Stimulated activated naive CD8-positive, alpha-beta T cell treated with anti-CD3 and anti-CD28 coated beads, Interleukin-15, amount 100 ng/mL, for 72 hours (primary cell): ENCODE measurements at places on chromosomes 1 and 21.
A peak's percentile ranks its signal among the peaks of the same experiment; 100 is the strongest.

DNA sequence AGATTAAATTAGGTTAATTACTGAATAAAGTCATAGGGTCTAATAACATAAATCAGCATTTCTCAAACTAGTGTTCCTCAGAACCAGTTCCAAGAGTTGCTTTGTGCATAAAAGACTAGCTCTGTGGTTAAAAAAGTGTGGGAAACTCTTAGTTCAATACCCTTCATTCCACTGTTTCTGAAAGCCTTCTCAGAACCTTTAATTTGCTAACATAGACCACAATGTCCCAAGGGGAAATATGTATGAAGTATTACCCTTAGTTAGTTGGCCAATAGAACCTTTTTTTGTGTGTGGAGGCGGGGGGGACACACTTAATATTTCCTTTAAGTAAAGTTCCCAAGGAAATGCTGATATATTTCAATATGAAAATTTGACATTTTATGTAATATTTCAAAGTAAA lies 20.4 kb downstream of the ODF2L start:
- DNase-seq = no peak

- no peak for DNase-seq
Observed at GRCh38 chr1:153349363-153350320, 1.0 kb upstream of the PGLYRP4 start.

DNA sequence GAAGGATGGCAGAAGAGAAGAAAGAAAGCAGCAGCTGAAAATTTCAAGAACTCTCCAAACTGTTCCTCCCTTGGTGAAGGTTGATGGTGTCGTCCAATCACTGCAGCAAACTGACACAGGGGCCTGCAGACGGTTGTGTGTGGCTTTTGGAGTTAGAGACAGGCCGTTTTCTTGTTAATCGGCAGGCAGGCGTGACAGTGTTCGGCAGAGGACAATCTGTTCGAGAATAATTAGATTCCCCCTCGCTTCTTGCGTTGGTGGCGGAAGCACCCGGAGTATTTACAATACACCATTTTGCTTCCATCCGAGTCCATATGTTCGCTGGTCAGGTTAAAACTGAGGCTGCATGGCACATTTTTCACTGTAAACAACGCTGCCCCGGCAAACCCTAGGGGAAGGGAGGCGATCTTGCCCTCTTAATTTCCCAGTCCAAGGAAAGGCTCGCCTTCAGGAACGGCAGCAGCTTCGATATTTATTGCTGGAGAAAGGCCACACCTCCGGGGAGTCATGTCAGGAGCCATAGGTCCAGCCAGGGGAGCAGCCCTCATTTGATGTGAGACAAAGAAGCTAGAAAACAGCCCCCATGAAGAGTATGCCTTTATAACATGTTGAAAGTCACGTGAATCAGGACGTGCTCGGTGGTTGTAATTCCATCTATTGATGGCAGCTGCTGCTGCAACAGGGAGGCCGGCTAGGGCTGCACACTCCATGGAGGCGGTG lies 360.1 kb downstream of the SMYD3 start:
- DNase-seq = no peak

DNA sequence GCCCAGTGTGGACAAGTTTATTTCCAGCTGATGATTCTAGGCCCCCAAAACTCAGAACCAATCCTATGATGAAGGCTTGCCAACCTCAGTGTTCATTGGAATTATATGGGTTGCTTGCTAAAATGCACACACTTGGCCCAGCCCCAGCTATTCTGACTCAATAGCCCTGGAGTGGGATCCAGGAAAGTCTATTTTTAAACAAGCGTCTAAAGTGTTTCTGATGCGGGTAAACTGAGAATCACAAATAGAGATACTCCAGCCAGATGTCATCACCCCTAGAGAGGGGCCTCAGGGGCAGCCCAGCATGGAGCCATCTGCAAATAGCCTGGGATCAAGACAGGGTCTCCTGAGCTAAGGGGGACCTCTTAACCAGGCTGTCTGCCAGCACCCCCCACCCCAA lies 46.0 kb downstream of the PKP1 start:
- no peak for DNase-seq

GRCh38 chr1:32884726-32885125 lies 1.6 kb upstream of the HPCA start:
- DNase-seq = no peak

DNA sequence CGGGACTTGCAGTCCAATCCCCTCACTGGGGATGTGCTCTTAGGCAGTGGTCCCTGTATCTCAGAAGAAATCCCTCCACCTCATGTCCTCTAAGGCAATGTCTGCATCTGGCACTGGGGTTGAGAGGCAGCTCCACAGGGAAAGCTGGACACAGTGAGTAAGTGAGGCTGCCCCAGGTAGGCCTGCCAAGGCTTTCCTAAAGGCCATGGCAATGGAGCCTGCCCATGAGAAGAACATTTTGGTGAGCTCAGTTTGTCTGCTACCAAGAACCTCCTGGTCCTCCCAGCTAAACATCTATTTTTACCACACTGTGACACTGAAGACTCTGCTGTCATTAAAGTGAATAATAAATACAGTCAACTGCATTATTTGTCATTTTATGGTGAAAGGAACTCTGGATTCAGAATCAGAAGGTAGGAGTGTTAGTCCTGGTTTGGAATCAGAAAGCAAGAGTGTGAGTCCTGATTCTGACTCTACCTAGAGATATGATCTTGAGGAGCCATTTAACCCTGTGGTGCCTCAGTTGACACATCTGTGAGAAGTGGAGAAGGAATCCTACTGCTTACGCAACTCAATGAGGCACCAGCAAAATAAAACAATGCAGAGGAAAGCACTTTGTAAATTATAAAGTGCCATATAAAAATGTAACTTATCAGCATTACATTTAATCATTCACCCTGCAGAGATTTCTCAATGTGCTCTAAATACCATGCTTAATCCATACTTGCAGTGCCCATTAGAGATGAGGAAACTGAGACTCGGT lies 41.0 kb downstream of the TBX15 start:
- no peak for DNase-seq

DNA sequence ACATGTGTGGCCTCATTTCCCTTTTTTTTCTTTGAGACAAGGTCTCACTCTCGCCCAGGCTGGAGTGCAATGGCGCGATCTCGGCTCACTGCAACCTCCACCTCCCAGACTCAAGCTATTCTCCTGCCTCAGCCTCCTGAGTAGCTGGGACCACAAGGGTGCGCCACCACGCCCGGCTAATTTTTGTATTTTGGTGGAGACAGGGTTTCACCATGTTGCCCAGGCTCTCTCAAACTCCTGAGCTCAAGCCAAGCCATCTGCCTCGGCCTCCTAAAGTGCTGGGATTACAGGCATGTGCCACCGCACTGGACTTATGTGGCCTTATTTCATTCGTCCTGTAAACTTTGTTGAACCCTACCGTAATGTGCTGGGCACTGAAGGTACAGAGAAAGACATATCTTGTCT lies 569 bp upstream of the WARS2 start:
- peak; percentile 45 for DNase-seq

DNA sequence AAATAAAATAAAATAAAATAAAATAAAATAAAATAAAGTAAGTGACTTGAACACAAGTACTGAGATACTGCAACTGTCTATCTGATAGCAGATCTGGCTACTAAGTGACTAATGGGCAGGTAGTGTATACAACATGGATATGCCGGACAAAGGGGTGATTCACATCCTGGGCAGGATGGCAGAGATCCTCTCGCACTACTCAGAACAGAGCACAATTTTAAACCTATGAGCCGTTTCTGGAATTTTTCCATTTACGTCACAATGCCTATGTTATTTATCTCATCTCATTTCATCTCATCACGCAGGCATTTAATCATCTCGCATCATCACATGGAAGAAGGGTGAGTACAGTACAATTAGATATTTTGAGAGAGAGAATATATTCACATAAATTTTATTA lies 233.3 kb upstream of the COA6 start:
- DNase-seq = no peak

DNA sequence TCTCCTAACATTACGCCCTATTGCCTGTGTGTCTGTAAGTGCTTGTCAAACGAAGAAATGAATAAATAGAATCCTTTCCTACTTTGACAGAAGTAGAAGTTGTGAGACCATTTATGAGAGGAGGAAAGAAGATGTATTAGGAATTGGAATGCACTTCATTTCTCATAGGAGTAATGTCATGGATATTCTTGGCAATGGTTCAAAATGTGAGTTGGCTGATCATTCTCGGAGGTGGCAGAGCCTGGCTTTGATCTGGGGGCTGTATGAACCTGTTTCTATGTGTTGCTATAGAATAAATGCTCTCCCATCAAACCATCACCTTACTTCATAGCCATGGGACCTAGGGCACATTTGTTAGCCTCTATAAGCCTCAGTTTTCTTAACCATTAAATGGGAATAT lies 10.1 kb upstream of the SERBP1 start:
- no peak for DNase-seq
